ENCODE measurements at places on chromosomes 1 and 21.

- no peak for DNase-seq
Measured at GRCh38 chr1:111241797-111242196, 14.3 kb downstream of the CHI3L2 start.

- no peak for DNase-seq
Measured at GRCh38 chr1:147892731-147893214, 9.8 kb upstream of the GJA8 start.

DNA sequence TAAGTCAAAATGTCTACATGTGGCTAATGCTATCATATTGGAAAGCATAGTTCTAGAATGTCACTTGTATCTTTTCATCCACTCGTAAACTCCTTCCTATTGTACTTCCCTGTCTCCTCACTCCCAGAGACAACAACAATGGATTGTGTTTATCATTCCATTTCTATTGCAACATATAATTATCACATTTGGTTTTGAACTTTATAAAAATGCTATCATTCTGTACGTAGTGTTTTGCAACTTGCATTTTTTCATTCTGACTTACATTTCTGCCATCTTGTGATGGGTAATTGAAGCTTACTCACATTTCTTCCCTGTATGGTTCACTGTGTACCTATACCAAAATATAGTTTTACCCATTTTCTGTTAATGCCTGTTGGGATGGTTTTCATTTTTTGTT lies 14.5 kb upstream of the CSF3R start:
- no peak for DNase-seq

DNA sequence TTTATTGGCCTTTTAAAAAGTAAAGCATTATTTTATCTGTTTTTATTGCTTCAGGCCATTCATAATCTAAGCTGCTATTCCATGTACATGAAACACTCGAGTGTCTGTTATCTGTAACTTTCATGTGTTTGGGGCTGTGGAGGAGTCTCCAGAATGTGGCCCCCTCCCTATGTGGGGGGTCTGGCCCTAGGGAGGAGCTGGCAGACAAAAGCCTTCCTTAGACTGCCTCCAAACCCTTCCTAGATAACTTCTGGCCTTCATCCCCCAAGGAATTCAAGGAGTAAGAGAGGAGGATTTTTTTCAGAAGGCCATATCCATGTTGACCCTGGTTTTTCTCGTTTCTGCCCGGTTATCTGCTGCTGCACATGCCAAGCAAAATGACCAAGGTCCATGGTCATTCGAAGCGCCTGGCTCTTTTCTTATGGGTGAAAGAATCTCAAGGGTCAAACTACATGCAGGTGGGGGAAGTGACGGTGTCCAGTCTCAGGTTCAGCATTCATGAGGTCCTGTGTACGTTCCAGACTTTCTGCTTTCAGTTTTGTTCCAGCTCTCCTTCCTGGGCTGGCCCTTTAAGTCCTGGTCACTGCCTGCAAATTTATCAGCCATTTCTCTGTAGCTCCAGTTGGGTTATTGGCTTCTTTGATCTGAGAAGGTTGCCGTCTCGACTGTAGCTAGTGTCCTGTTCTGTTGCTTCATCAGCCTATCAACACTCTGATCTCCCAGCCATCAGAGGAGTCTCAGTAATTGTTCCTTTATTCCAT lies 8.3 kb downstream of the TENT5C start:
- DNase-seq, result no peak

GRCh38 chr1:152109231-152109997 lies 5.8 kb downstream of the TCHH start:
- no peak for DNase-seq

GRCh38 chr21:40902299-40902698 lies 55.3 kb upstream of the DSCAM start:
- DNase-seq, result no peak

GRCh38 chr1:117583247-117583646 lies 22.6 kb upstream of the TENT5C start:
- no peak for DNase-seq

GRCh38 chr1:160748878-160749269 lies 9.8 kb downstream of the SLAMF7 start:
- no peak for DNase-seq

DNA sequence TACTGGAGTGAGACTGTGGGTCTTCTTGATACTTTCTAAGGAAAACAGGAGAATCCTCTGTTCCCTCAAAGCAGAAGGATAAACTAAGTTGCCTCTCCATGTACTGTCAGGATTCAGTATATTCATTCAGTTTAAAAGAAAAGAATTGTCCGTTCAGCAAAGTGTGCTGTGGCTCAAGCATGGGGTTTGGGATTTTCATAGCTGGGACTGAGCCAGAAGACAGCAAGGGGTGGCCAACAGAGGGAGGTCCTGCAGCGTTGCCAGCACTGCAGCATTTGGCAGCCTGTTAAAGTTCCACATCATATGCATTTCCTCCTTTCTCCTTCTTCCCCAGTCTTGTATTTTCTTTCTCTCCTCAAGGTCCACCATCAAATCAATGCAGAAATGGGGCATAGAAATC lies 75.1 kb downstream of the DTL start:
- DNase-seq, result no peak

- no peak for DNase-seq
Measured at GRCh38 chr1:181140891-181141290, 52.4 kb downstream of the IER5 start.

DNA sequence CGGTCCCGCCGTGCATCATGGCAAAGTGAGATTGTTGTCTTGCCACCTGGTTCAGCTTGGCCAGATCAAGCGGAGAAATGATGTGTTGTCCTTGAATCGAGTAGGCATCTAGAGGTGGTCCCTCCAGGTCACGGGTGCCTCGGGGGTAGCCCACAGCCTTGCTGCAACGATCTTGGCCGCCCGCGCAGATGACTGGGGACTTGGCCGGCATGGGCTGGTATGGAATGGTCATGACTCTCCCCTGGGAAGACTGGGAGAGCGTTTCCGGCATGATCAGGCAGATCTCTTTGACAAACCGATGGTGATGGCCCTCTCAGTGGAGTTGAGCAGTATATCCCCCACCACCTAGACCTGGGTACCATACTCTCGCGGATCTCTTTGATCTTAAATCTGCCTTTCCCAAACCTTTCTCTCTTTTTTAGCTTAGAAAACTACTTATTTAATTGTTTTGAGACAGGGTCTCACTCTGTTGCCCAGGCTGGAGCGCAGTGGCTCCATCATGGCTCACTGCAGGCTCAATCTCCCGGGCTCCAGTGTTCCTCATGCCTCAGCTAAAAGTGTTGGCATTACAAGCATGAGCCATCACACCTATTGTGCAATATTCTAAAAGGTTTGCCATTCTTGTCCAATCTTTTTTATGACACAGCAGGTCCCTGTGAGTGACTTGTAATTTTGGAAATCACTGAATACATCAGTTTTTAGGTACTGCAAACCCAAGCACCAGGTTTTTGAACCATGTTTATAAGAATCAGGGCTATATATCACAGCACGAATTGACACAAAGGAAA lies 9.4 kb upstream of the ELAPOR1 start:
- no peak for DNase-seq

DNA sequence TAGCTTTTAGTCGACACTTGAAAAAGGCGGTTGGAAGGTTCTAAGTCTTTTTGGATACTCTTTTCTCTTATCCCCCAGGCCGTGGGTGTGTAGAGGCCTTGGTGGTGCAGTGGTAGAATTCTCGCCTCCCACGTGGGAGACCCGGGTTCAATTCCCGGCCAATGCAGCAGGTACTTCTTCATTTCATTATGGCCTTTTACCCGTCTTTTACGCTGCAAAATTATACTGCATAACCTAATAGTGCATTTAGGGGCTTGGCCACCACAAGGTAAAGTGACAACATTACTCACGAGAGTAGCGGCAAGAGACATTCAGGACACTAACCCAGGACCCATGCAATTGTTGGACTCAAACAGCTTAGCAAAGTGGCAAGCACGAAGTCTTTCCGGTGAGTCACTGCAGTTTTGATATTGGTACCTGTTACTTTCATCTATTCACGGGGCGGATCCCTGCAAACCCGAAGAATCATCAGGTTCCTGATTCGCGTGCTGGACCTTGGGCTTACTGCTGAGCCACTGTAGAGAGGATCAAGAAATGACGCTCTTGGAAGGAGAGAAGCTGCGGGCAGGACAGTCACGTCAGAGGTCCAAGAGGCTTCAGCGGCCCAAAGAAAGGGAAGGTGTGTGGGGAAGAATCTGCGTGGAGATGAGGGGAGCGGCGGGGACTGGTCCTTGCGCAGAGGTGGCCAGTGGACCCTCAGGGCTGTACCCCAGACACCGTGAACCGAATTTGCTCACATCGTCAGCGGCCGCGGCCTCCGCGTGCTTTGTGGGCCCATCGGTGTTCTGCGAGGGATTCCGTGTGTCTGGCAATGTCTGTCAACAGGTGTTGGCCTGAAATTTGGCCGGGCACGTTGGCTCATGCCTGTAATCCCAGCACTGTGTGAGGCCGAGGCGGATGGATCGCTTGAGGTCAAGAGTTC lies 12.9 kb upstream of the RNU1-4 start:
- DNase-seq, result peak; percentile 14

GRCh38 chr1:96416111-96416595 lies 305.4 kb upstream of the PTBP2 start:
- DNase-seq, result peak; percentile 9

DNA sequence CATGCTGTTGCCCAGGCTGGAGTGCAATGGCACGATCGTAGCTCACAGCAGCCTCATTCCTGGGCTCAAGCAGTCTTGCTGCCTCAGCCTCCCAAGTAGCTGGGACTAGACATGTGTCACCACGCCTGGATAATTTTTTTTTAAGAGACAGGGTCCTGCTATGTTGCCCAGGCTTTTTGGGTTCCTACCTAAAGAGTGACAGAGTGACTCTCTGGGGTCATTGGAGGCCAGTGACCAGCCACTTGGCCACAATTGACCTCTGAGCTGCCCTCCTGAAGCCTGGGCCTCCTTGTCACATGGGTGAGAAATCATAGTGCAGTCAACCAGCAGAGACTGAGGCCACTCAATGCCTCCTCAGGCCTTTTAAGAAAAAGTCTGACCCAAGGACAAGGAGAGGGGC lies 5.7 kb downstream of the DIO1 start:
- no peak for DNase-seq

GRCh38 chr1:87325982-87326738 lies 2.5 kb upstream of the LMO4 start:
- DNase-seq, result peak; percentile 49

DNA sequence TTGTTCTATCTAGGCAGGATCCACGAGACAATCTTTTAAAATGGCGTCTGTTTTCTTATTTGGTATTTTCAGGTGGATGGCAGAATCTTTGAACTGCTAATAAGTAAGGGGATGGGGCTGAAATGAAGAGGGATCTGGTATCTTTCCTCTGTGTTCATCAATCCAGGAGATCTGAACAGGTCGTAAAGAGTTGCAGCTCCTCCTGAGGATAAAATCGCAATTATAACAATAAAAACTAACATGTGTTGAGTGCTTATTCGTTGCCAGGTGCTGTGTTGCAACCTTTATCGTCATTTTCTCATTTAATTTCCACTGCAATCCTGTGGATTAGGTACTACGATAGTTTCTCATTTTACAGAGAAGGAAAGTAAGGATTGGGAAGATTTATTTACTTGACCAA lies 134.6 kb upstream of the DPYD start:
- no peak for DNase-seq

GRCh38 chr1:67468066-67468718 lies 38.0 kb upstream of the SERBP1 start:
- no peak for DNase-seq

DNA sequence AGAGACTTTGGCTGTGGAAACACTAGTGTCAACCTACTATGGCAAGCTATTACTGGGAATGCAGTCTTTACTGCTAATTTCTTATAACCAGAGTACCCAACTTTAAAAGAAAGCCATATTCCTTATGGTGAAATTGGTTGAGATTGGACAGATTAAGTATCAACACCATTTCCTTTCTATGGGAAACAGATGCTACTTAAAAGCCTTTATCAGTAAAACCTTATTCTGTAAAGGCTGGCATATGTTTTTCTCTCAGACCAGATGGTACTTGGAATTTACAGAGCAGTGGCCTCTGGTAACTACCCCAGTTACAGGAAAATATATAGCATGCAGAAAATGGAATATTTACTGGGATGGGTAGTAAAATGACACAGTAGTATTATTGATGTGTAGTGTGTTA lies 18.8 kb downstream of the IFI44 start:
- no peak for DNase-seq

DNA sequence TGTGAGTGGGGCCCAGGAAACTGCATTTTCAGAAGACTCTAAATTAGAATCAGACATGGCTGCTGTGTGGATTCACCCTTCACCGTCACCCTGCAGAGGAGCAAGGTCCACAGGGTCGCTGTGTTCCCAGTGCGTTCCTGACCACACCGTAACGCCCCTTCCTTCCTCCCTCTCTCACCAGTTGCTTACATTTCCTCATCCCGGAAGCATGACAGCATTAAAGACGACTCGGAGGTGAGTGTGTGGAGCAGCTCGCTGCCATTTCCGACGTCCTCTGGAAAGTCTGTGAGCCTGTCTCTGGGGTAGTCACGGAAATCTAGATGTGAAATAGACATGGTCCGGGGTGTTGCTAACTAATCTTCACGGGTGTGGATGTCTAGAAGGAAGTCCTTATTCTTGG lies 45.9 kb downstream of the FAAP20 start:
- peak; percentile 31 for DNase-seq

DNA sequence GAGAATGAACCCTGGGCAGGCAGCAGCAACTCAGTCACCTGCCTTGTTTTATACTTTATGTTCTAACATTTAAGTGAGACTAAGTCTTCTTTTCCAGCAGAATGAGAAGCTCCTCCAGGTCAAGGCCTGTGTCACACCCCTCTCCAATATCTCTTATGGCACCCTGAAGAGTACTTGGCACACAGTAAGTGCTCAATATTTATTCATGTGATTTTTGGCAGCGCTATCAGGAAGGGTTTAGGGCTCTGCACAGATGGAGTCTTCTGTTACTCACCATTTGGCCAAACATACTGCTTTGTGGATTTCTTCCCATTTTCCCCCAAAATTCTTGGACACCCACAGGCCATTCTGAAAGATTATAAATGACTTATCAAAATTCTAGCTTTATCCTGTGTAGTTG lies 43.8 kb upstream of the MYBPHL start:
- DNase-seq, result no peak

GRCh38 chr21:36203603-36203889 lies 46.9 kb downstream of the DOP1B start:
- no peak for DNase-seq

- DNase-seq, result no peak
Measured at GRCh38 chr1:158577561-158577960, 2.1 kb downstream of the OR10X1 start.

DNA sequence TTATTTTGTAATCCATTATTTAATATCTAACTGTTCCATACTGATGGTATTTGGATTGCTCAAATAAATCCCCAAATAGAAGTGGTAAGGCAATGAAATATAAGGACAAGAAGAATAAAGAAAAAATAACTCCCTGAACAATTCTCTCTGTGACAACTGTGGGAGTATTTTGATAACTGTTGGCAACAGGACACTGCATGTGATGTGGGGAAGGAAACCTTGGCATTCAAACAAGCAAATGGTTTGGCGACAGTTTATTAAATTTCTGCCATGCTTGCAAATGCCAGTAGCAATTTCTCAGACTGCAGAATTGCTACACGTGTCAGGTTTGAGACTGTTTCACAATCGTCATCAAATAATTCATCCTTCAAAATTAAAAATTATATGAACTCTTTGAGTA lies 8.6 kb upstream of the MRPL39 start:
- DNase-seq, result no peak

- no peak for DNase-seq
Measured at GRCh38 chr1:21859669-21860179, 47.7 kb downstream of the LDLRAD2 start.

GRCh38 chr21:30829659-30830058 lies at the start of gene KRTAP7-1:
TSS of gene KRTAP7-1 (minus strand) at chr21:30829759. CDS start at chr21:30829698, 61 bp downstream.
- DNase-seq, result no peak

Measured in transverse colon (tissue), 4 donors.